ENCODE measurements at places on chromosomes 11 and 22.

GRCh38 chr22:27065279-27065678 lies 407.9 kb downstream of the MIAT start:
- DNase-seq = no peak

GRCh38 chr11:120034881-120035630 lies 102.9 kb downstream of the TRIM29 start:
- DNase-seq = no peak

DNA sequence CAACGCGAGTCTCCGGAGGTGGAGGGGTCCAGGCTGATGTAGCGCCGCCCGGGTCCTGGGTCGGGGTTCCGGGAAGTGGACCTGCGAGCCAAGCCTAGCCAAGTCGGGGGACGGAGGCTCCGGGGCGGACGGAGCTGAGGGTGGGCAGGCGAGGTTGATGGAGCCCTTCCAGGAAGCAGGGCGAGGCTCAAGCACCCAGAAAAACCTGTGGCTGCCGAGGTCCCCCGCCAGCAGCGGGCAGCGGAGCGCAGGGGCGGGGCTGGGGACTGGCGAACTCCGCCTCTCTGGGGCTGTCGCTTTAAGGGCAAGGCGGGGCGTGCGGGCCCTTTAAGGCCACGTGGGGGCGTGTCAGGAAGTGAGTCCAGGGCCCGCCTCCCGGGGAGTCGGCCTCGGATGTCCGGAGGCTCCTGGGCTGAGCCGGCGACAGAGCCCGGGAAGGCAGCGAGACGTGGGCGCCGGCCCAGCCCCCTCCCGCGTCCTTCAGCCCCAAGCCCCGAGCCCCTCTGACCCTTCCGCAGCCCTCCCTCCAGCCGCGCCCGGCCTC lies at the start of gene SLC35C1:
Gene SLC35C1, plus strand, starts transcription at position 389 of the 544 bp plus-strand sequence. CDS start 653 bp downstream, outside the sequence.
- DNase-seq = peak; percentile 94

GRCh38 chr22:23632178-23632577 lies at the start of gene DRICH1:
DRICH1 (minus strand) TSS chr22:23632321; CDS start chr22:23632023, 298 bp downstream.
- DNase-seq = no peak

DNA sequence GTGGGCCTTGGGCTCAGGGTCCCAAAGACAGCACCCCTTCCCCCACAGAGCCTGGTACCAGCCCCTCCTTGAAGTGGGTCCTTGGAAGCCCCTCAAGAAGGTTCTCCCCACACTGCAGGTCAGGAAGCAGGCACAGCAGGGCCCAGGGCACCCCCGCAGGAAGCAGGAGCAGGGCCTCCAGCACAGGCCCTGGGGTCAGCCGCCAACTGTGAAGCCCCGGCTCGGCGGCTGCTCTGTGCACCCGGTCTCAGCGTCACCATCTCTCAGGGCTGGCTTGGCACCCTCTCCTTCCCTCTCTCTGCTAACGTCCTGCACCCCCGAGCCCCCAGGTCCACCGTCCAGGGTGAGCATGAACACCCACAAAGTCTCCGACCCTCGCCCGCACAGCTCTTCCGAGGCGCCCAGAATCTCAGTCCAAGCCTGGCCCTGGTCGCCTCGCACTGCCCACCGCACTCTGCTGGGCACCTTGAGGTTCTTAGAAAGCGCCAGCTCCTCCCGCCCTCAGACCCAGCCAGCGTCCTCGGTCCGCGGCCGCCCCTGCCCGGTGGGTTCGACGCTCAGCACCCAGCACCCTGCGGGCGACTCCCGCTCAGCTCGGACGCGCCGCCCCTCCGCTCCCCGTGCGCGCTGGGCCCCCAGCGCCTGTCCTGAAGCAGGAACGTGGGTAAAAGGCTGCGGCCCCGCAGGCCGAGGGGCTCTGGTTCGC lies 1.4 kb upstream of the SIGIRR start:
- no peak for DNase-seq

- DNase-seq = no peak
These were observed 17.3 kb downstream of the TSPO start for GRCh38 chr22:43168471-43169309.

GRCh38 chr22:35154937-35155387 lies 89.0 kb downstream of the ISX start:
- no peak for DNase-seq

DNA sequence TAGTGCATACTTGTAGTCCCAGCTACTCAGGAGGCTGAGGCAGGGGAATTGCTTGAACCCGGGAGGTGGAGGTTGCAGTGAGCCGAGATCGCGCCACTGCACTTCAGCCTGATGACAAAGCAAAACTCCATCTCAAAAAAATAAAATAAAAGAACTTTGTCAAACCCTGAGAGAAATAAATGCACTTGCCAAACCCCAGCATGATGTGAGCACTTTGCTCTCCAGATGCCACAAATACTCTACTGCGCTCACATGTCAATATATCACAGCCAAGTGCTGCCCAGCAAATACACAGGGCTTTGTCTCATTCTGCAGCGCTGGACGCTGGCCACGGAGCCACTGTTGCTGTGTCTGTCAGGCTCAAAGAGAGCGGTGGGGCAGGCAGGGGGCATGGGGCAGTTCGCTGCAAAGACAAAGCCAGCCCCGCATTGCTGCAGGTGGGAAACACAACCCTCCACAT lies 45.1 kb downstream of the AHNAK start:
- DNase-seq = no peak

DNA sequence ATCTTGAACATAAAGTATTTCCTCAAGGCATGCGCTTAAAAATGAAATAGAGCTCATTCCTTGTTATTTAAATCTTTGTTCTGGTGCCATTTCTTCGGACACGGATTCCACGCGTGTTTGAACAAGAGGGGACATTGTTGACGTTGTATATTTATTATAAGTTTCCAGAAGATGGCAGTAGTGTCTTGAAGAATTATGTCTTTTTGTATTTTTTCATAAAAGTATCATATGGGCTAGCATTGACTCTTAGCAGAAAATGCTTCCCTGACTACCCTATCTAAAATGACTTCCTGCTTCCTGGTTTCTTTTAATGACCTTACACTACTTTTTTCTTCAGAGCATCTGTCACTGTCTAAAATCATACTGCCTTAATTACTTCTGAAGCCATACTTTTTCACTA lies 20.4 kb downstream of the BIRC2 start:
- DNase-seq = no peak

- no peak for DNase-seq
These were observed 203.7 kb downstream of the PGR start for GRCh38 chr11:100925935-100926334.

- no peak for DNase-seq
These were observed 969 bp downstream of the SERPIND1 start for GRCh38 chr22:20774882-20775281.

GRCh38 chr11:3971756-3972404 lies 116.4 kb downstream of the STIM1 start:
- DNase-seq = no peak

GRCh38 chr11:126548581-126549550 lies 193.4 kb downstream of the ST3GAL4 start:
- no peak for DNase-seq

GRCh38 chr22:35947794-35948425 lies 80.7 kb downstream of the RBFOX2 start:
- no peak for DNase-seq

DNA sequence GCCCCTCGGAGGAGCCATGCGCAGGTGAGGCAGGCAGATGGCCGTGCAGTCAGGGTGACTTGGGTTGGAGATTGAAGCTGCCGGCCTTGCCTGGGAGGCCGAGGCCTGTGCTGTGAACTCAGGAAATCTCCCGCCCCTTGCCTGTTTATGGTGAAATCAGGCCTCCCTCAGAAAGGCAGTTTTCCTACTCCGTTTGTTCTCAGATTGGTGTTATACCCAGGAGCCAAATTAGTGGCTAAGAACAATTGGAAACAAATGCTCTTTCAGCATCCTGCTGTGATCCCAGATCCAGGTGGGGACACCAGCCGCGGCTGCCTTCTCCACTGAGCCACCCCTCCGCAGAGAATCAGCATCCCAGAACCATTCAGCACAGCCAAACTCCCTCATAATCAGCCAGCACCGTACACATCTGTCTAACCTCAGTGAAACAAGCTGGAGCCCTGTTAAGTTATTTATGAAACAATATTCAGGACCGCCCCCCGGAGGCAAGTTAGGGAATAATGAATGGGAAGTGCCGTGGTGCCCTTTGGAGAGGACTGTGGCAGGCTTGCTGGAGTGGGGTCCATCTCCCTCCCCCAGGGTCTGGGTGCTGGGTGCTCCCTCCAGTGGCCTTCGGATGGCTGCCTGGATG lies 60.0 kb downstream of the PKNOX2 start:
- DNase-seq = no peak

- DNase-seq = peak; percentile 99
These were observed 15.7 kb upstream of the SNX32 start for GRCh38 chr11:65817835-65818680.

GRCh38 chr11:117256573-117256972 lies 24.1 kb downstream of the RNF214 start:
- no peak for DNase-seq

DNA sequence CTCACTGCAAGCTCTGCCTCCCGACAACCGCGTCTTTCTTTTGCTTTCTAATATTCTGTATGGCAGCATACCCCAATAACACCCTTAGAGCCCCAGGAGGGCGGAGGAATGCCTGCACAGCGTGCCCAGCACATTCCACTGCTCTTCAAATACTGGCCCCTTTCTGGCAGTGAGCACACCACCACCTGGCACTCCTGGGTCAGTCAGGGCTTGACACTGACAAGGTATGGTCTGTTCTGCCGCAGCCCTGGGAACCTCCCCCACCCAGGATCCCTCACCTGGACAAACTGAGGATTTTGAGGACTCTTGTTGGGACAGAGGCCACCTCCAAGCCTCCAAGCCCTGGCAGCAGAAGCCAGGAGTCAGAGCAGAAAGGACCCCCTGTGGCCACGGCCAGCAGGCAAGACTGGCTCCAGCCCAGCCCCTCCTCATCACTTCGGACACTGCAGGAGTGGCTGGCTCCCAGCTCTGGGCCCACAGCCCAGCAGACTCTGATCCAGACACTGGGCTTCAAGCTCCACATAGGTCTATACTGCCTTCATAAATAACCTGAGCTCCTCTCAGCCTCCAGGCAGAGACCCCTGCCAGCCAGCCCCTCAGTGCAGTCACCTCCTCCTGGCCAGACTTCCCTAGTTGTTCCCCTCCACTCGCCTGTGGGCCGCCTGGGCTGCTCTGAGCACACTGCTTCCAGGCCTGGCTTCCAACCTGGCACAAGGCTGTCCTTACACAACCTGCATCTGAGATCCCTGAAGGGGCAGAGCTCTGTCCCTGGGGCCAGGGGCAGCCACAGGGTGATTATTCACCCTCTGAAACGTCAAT lies 14.5 kb downstream of the CARS1 start:
- no peak for DNase-seq

DNA sequence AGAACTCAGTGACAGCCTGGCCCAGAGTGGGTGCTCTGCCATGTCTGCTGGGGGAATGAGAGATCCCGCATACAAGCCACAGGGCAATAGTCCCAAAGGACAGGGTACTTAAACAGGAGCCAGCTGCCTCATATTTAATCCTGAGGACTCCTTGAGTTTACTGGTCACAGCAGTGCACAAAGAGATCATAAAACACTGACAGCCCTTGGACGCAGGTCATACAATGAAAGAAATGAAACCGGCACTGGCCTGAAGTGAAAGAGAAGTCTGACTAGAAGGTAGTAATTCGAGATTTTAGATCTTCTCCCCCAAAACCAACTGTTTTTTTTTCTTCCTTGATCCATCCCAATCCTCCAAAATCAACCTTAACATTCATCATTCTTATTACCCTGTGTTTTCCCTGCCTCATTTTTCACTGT lies 299.8 kb upstream of the SYN3 start:
- DNase-seq = no peak

DNA sequence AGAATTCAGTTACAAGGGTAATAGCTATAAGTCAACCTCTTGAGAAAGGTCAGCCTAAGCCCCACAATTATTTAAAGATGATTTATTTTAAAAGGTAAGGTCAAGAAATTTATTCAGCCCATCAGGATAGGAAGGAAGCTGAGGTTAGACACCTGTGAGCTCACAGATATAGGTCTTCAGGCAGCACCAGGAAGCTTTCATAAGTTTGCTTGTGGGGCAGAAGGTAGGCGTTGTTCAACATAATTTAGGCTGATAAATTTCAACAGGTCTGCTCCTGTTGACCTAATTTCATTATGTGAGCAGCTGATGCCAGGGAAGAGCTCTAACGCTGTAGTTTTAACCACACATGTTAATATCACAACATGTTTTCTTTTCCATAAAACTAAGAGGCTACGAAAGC lies 118.1 kb upstream of the APOA1 start:
- no peak for DNase-seq

DNA sequence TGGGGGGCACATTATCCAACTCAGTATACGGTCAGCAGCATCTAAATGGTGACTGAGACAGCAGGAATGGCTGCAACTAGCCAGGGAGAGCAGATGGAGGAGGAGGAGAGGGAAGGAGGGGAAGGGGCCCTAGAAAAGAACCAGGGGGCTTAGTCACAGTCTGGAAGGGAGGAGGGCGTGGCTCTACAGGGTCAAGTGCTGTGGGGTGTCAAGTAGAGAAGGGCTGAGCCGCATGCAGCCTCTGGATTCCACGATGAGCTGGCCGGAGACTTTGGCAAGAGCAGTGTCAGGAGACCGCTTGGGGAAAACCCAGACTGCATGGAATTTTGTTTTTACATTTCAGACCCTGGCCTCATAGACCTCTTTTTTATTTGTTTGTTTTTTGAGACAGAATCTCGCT lies 25.8 kb upstream of the PPFIA1 start:
- no peak for DNase-seq

DNA sequence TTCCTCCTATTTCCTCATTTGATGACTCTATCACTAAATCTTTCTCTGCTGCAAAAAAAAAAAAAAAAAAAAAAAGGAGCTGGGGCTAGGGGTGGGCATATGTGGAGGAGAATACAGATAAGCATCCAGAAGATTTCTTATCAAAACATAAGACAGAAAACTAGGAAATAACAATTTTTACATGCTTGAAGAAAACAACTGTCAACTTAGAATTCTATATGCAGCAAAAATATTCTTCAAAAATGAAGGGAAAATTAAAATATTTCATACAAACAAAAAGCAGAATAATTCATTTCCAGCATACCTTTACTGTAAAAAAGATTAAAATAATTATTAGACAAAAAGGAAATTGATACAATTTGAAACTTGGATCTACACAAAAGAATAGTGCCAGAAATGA lies 38.7 kb downstream of the GDPD4 start:
- no peak for DNase-seq

DNA sequence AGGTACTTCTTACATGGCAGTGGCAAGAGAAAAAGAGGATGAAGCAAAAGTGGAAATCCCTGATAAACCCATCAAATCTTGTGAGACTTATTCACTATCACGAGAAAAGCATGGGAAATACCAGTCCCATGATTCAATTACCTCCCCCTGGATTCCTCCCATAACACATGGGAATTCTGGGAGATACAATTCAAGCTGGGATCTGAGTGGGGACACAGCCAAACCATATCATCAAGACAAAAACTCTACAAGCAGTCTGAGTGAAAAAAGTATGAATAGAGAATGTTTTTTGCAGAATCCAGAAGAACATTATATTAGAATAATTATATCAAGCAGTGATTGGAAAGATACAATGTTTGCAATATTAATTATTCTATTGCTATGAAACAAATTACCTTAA lies 893.7 kb downstream of the FAM181B start:
- no peak for DNase-seq

DNA sequence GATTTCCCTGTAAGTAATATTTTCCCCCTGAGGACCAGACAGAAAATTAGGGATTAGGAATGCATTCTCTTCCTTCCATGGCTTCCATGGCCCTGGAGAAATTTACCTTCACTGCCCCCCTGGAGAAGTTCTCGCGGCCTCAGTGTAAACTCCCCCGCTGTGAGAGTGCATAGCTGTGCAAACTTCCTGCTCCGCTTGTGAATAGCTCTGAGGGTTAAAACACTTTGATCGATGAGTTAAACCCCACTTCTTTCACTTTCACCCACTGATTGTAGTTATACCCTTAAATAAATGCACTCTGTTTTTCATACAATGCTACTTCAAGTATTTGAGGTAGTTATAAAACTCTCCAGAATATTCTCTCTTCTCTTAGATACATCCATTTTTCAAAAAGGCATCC lies 190.8 kb downstream of the DSCAML1 start:
- no peak for DNase-seq

All from T-helper 9 cell (primary cell).